ENCODE measurements at places on chromosomes 5 and 9.

DNA sequence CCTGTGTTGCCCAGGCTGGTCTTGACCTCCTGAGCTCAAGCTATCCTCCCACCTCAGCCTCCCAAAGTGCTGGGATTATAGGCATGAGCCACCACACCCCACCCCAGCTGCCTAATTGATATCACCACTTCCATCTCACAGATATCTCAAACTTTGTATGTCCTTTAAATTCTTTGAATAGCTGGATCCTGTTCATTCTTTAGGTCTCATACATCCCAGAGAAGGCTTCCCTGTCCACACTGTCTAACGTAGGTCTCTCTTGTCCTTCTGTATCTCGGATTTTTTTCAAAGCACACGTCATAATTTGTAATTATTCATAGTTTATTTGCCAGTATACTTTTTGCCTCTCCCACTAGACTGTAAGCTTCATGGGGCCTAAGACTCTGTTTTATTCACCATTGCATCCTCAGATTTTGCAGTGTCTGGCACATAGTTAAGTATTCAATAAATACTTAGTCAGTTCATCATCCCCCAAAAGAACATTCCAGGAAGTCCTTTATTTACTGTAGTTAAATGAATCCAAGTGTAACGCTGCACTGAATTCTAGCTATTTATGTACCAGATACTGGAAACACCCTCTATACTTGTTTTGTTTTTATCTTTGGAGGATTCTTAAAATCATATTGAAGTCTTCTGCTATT lies 10.5 kb downstream of the ARSK start:
- DNase-seq, result no peak

GRCh38 chr5:102764381-102765004 lies 9.4 kb downstream of the PAM start:
- peak; percentile 48 for DNase-seq

DNA sequence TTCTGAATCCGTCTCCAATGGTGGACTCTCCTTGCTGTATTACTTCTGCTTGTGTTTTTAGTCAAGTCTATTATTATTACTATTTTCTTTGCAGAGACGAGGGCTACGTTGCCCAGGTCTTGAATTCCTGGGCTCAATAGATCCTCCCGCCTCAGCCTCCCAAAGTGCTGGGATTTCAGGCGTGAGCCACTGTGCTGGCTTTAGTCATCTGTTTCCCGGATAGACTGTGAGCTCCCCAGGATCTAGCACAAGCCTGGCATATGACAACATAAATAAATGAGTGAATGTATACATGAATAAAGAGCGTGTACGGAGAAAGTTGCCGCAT lies 439 bp upstream of the DDX46 start:
- no peak for DNase-seq

GRCh38 chr5:120472911-120473310 lies 8.8 kb downstream of the PRR16 start:
- no peak for DNase-seq

DNA sequence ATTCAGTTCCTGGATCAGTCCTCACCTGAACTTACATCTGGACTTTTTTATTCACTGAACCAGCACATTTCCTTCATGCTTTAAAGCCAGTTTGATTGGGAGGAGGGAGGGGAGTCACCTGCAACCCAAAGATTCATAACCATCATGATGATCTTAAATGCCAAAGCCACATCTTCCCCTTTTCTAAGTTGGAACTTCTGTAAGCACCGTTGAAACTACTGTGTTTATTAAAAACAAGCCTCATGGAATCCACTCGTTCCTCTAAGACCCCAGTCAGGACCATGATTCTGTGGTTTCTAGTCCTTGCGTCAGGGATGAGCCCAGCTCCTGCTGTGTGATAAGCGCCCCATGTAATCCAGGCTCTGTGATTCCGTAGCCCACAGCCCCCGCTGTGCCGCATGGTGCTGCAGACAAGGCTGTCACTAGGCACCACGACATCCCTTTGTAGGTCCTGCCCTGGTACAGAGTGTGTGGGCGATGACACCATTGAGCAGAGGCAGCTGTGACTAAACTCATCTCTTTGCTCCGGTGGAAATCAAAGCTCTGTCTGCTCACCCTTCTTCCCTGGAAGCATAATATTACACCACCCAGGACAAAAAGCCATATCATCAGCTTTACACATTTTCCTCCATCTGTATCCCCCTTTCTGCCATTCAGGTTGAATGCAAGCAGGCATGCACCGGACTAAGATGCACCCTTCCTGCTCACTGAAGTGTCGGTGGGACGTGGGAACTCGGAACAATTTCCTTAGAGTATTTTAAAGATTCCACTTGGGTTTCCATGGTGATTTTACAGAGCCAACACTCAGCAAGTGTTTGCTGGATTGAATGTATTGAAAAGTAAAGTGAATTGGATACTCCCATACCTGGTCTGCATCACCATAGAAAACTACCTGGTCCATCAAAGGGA lies 132.0 kb upstream of the FSTL4 start:
- DNase-seq, result no peak

DNA sequence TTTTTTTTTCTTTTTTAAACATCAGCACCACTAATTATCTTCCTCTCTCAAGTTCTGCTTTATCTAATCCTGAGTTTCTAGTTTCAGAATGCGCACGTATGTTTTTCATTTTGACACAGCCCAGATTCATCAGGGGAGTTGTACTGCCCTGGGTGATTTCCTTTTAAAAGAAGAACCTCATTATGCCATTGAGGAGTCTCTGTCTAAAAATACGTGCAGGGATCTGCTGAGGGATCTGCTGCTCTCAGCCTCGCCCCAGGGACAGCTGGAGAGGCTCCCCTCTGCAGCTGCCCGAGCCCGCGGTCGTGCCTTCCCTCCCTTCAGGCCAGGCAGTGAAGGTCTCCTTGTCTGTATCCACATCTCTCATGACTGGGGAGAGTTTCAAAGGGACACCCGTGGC lies 273.1 kb downstream of the ARHGEF28 start:
- peak; percentile 72 for DNase-seq

GRCh38 chr5:136028782-136029742 lies at the start of gene TGFBI:
TGFBI (plus strand) TSS chr5:136028988; CDS start chr5:136029056, 68 bp downstream.
- DNase-seq, result peak; percentile 30

GRCh38 chr9:130763331-130764171 lies 70.0 kb downstream of the EXOSC2 start:
- no peak for DNase-seq

DNA sequence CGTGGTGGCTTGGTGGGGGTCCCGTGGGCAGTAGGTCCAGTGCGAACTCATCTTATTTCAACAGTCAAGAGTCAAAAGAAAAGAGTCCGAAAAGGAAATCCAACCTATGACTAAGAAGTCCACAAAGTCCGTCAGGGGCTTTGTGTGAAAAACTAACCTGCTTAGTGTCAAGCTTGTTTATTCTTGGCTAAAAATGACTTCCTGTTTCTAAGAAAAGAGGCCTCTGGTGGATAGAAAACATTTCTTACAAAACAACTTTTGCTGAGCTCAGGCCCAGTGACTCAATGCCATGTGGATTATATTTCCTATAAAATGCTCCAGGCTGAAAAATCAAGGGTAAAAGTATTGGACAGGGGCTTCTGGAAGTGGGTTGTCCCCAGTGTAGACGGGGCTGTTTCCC lies 105.9 kb downstream of the GADD45G start:
- DNase-seq, result no peak

DNA sequence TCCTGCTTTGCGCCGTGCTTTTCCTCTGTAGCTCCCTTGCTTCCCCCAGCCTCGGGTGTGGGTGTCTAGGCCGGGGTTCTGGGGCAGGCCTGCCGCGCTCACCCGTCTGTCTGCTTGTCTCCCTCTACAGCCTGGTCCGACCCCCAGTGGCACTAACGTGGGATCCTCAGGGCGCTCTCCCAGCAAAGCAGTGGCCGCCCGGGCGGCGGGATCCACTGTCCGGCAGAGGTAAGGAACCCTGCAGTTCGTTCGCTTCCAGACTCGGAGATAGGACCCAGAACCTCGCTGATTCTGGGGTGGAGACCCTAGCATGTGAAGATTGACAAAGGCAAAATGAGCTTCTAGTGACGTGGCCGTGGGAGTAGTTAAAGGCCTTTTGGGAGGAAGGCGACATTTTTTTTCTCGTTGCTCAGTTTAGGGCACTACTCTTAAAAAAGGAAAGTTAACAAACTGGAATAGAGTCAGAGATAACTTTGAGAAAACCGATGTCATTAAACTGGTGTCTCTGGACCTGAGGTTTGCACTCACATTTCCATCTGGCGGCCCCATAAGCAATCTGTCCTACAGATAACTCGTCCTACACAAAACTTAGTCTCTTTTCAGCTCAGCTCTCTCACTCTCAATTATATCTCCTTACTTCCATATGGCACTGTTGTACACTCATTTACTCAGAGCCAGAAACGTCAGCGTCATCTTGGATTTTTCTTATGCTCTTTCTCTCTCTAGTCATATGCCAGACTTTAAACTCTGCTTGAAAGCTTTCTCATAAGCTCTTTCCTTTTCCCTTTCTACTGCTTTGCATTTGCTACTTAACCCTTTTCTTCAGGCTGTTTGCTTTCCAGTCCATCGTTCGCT lies 561 bp downstream of the SEC61B start:
- DNase-seq, result no peak

Data from activated CD4-positive, alpha-beta T cell treated with anti-CD3 and anti-CD28 coated beads, Interleukin-2, Interleukin-4, amounts not matched to agents 100 ng/mL and 50 ng/mL, durations not matched to agents 16 hours and 8 hours (primary cell).